H1 (cell line): ENCODE measurements at places on chromosomes 4 and X. TPM values are rescaled to one million over a fixed set of nuclear protein-coding genes. Genes with fewer than 3 reads are reported as not detected.

Gene APELA
- total RNA-seq = 60.2 and 65.2 TPM in 2 replicates

Gene EDA
- total RNA-seq = 10.1 and 10.5 TPM in 2 replicates

Gene ADH4
- total RNA-seq = not detected in 2 replicates

Gene PASD1
- total RNA-seq = 0.09 TPM in 1 of 2 replicates, not detected in the other

Gene FAM53A
- total RNA-seq = 2.0 and 2.8 TPM in 2 replicates

Gene ERCC6L
- total RNA-seq = 23.9 and 24.7 TPM in 2 replicates

Gene CACNA1F
- 0.77 and 0.84 TPM in 2 replicates for total RNA-seq

Gene UBE2D3
- 377 and 396 TPM in 2 replicates for total RNA-seq

Gene SH3RF1
- total RNA-seq = 14.2 and 15.1 TPM in 2 replicates

Gene TCEAL8
- 81.0 and 82.2 TPM in 2 replicates for total RNA-seq

Gene TIMM8A
- 38.0 and 38.1 TPM in 2 replicates for total RNA-seq

Gene FOXP3
- 0.23 and 0.37 TPM in 2 replicates for total RNA-seq

DNA sequence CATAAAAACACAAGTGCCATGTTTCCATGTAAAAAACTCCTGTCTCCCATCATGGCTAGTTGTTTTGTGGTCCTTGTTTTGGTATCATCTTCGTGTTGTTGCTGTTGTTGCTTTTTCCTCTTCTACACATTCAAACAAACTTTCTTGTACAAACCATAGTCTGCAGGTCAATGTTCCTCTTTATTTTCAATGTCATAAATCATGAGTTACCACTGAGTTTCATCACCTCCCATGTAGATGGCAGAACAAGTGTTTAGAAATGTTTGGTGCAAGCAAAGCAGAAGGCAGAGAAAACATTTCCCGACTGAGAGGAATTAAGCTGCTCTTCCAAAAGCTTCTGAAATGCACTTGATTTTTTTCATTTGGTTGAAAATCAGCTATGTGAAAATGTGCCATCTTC, 166.0 kb downstream of the ANTXR2 start:
- H3K4me3 ChIP-seq = no peak overlapping the region
- no peaks in the 10 kb centered on the region for H3K36me3 ChIP-seq
- H3K4me1 ChIP-seq = no peaks in the 10 kb centered on the region
- no peak for DNase-seq

GRCh38 chr4:106762666-106763443, 273.3 kb downstream of the DKK2 start:
- H3K4me3 ChIP-seq = no peak overlapping the region
- H3K27me3 ChIP-seq = no peaks in the 10 kb centered on the region
- H3K4me1 ChIP-seq = no peaks in the 10 kb centered on the region

DNA sequence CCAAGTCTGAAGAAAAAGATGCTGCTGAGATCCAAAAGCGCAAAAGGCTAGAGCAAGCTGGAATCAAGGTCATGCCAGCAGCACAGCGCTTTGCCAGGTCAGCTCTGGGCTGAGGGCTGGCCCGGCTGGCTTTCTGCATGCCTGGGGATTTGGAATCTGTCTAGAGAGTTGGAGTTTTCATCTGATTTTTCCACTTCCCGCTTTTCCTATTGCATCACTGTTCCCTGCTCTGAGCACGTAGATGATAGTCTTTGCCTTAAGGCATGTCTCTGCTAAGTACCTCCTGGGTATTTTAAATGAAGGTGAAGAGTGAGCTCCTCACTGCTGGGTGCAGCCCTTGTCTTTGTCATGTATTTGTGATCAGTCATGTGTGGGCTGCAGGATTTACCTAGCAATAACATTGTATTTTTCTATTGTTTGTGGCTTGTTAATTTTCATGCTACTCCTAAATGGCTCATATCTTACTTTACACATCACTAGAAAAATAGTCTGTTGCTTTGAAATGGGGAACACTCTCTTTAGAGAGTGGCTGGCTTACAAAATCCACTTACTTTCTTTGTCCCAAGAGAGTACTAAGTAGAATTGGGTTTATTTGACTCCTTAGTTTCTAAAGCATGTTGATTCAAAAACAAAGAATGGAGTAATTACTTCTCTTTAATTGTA, 82.8 kb downstream of the LIMCH1 start:
- no peak overlapping the region for H3K4me3 ChIP-seq
- H3K27ac ChIP-seq = no peak overlapping the region
- H3K4me1 ChIP-seq = peaks cover 16% of the 10 kb centered on the region
- H3K36me3 ChIP-seq = no peaks in the 10 kb centered on the region

DNA sequence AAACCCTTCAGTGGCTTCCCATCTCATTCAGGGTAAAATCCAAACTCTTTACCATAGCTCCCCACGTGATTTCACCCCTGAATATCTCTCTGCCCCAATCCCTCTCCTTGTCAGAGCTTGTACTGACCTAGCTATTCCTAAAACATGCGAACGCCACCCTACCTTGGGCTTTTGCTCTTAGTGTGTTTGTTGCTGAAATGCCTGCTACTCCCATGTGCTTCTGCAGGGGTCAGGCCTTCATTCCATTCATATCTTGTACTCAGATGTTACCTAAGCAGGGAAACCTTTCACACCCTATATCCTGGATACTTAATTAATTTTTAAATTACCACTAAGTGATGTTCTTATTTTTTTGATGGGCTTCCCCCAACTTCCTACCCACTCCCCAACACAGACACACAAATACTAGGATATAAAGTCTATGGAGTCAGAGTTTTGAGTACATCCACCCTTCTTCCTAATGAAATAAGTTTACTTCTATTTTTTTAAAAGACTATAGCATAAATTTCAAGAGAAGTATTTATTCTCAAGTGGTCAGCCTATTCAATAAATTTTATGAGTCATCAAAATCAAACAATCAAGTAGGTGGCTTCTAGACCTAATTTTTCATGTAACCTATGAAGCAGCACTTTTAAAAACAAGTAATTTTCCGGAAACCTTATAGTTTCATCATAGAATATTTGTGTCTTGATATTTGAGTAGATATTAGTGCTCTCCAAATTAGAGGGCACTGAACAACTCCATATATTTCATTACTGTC, 189.4 kb downstream of the RAPGEF2 start:
- H3K4me3 ChIP-seq = no peak overlapping the region
- no peaks in the 10 kb centered on the region for H3K27me3 ChIP-seq
- H3K27ac ChIP-seq = no peak overlapping the region
- H3K4me1 ChIP-seq = peaks cover 2% of the 10 kb centered on the region

- peaks cover 6% of the 10 kb centered on the region for H3K27me3 ChIP-seq
- H3K4me1 ChIP-seq = peaks cover 5% of the 10 kb centered on the region; the same call in 1 of the 2 replicates
- H3K27ac ChIP-seq = no peak overlapping the region
- peak overlapping the region; percentile 92 for H3K4me3 ChIP-seq
Measured at GRCh38 chr4:55125763-55126541, 557 bp upstream of the KDR start.

GRCh38 chrX:48508400-48509244, at the start of gene PORCN:
Gene PORCN (plus strand): TSS chrX:48508992. CDS start chrX:48509821, 829 bp downstream.
- peak within 1 kb of the TSS; percentile 81 for H3K4me3 ChIP-seq
- no peak within 1 kb of the TSS for H3K27ac ChIP-seq
- no peaks in the 10 kb centered on the region for H3K36me3 ChIP-seq
- peaks cover 5% of the 10 kb centered on the region; the same call in 1 of the 2 replicates for H3K4me1 ChIP-seq
- peak; percentile 79 for DNase-seq

GRCh38 chr4:145019346-145019745, 78.7 kb downstream of the ANAPC10 start:
- no peak for DNase-seq
- no peaks in the 10 kb centered on the region for H3K27me3 ChIP-seq
- H3K4me3 ChIP-seq = no peak overlapping the region

- no peak overlapping the region for H3K4me3 ChIP-seq
- no peak overlapping the region for H3K27ac ChIP-seq
- H3K27me3 ChIP-seq = no peaks in the 10 kb centered on the region
Measured at GRCh38 chr4:146590801-146591200, 47.9 kb upstream of the POU4F2 start.

GRCh38 chr4:95377366-95377900, 171.3 kb downstream of the UNC5C start:
- H3K36me3 ChIP-seq = no peaks in the 10 kb centered on the region
- no peak overlapping the region for H3K4me3 ChIP-seq
- H3K27ac ChIP-seq = no peak overlapping the region
- H3K4me1 ChIP-seq = no peaks in the 10 kb centered on the region

DNA sequence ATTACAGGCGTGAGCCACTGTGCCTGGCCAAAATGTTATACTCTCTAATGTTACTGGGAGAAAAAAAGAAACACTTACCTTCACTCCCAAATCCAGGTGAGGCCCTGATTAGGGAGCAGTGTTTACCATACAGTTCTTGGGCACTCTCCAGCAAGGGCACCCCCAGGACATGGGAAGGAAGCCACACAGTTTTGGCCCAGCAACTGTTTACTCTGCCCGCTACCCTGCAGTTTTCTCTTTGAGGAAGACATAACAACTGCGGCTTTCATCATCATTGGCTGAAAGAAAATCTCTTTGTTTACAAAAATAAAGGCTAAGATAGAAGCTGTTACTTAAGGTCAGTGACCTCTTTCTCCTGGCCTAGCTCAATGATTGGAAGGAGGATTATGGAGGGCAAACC, 145.5 kb upstream of the DUSP21 start:
- H3K4me1 ChIP-seq = no peaks in the 10 kb centered on the region
- DNase-seq = no peak
- H3K36me3 ChIP-seq = no peaks in the 10 kb centered on the region
- no peaks in the 10 kb centered on the region for H3K27me3 ChIP-seq

DNA sequence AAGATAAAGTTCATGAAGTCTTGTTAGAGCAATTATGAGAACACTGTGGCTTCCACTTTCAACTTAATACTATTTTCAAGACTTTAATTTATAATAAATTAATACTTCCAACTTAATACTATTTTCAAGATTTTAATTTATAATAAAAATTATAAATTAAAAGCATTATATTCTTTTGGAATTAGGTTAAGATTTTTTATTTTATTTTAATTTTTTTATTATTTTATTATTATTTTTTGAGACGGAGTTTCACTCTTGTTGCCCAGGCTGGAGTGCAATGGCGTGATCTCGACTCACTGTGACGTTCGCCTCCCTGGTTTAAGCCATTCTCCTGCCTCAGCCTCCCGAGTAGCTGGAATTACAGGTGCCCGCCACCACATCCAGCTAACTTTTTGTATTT, 126.0 kb upstream of the GUCY1A1 start:
- no peaks in the 10 kb centered on the region for H3K36me3 ChIP-seq
- no peaks in the 10 kb centered on the region for H3K27me3 ChIP-seq
- H3K27ac ChIP-seq = no peak overlapping the region
- no peaks in the 10 kb centered on the region for H3K4me1 ChIP-seq
- no peak for DNase-seq

DNA sequence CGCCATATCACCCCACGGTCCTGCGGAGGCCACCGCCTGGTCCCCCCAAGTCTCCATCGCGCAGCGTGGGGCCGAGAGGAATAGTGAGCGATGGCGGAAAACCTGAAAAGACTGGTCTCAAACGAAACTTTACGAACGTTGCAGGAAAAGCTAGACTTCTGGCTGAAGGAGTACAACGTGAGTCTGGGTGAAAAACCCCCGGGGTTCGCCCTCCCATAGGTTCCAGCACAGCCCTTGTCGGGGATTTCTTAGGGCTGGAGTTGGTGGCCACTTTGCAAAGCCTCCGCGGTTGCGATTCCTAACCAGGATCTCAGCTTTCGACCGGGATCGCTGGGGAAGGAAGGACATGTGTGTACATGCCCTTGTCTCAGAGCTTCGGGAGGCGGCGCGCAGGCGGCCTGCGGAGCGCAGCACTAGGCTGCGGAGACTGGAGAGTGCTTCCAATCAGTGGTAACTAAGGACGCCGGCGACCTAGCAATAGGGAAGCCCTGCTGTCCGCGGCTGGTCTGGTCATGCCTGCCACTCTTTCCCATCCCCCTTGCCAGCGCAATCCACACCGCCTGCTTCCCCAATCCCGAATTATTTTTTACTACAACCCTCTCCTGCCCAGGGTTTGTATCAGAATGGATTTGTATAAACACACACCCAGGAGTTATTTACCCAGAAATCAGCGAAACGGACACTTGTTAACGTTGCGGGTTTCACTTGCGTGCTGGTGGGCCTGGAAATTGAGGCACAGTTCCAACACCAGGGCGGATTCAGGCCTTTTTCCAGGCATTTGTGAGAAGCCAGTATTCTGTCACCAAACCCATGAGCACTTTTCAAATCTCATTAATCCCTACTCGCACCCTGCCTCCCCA, 741 bp downstream of the SPATA18 start:
- peaks cover 9% of the 10 kb centered on the region for H3K27me3 ChIP-seq
- peak; percentile 85 for DNase-seq
- H3K27ac ChIP-seq = no peak overlapping the region
- H3K4me1 ChIP-seq = peaks cover 2% of the 10 kb centered on the region
- H3K4me3 ChIP-seq = peak overlapping the region; percentile 85

DNA sequence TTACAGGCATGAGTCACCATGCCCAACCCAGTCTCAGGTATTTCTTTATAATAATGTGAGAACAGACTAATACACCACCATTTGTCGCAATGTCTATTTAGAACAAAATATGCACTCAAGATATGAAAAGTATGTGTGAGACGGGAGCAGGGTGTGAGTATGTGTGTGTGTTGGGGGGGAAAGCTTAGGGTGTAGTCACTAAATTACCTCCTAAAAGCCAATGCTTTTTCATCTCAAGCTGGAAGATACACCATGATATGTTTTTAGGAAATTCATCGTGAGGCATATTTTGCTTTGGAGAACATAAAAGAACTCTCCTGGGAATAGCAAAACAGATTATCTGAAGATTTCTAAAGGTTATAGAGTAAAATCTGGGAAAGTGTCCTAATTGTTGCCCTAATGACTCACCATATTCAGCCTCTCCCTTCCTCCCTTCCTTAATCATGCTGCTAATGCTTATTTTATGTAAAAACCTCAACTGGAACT, 262.7 kb downstream of the PDHA2 start:
- no peak for DNase-seq
- no peaks in the 10 kb centered on the region for H3K36me3 ChIP-seq
- H3K27ac ChIP-seq = no peak overlapping the region
- no peak overlapping the region for H3K4me3 ChIP-seq
- H3K4me1 ChIP-seq = no peaks in the 10 kb centered on the region

DNA sequence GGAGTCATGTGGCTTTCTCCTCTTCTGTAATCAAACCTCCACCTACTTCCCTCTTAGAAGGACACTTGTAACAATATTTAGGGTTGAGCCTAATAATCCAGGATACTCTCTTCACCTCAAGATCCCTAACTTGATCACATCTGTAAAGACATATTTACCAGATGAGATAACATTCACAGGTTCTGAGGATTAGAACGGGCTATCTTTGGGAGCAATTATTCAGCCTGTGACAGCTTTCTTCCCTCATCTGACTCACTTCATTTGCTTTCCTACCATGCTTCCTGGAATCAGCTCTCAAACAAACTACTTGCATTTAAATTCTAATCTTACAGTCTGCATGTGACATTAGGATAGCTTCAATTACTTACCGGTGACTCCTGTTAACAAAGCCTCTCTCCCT, 133.5 kb upstream of the NDST3 start:
- no peak for DNase-seq
- H3K4me3 ChIP-seq = no peak overlapping the region
- no peak overlapping the region for H3K27ac ChIP-seq
